Ammon's horn (tissue), 1 donor: ENCODE measurements at places on chromosomes 5 and 9.

DNA sequence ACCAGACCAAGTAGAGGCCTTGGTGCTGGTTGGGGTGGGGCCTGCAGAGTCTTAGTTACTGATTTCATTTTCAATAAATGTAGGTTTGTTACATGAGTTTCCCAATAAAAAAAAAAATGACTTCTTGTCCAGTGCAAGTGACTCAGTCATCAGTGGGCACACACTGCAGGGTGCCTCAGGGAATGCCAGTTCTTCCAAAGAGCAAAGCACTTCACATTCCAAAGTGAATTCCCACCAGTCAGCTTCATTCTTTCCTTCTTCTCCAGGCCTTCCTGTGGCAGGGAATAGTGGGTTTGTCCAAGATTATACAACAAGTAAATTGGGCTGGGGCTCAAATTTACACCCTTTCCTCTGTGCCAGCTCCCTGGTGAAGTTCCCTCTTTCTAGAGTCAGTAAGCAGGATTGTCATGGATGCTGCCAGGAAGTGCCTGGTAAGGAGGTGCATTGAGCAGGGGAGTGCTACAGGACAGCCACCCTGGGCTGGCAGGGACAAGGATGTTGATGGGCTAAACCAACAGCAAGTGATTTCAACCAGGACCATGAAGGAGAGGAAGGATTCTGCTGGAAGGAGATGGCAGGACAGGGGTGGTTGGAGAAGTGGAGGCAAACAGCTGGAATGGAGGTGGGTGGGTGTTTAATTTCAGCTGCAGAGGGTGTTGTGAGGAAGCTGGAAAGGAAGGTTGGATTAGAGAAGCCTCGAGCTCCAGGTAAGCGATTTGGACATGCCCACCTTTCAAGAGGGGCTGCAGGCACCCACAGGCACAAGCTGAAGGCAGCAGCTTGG lies 3.7 kb upstream of the B4GALT7 start:
- no peak for DNase-seq

GRCh38 chr5:124025306-124025845 lies 513.4 kb downstream of the CSNK1G3 start:
- DNase-seq = peak; percentile 40

GRCh38 chr5:103211576-103212561 lies 46.7 kb upstream of the MACIR start:
- no peak for DNase-seq

DNA sequence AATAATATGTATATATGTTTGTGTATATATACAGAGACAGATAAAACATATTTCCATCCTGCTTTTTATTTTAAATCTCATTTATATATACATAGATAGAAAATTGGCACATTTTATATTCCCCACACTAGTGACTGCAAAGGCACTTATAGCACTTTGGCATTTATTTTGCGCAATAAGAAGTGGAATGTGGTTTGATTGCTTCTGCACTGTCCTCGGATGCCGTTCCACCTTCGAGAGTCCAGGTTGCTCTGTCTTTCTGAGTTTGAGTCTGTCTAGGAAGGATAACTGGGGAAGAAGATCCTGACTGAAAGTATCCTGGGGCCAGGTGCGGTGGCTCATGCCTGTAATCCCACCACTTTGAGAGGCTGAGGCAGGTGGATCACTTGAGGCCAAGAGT lies 66.5 kb upstream of the ENTREP1 start:
- DNase-seq = no peak

DNA sequence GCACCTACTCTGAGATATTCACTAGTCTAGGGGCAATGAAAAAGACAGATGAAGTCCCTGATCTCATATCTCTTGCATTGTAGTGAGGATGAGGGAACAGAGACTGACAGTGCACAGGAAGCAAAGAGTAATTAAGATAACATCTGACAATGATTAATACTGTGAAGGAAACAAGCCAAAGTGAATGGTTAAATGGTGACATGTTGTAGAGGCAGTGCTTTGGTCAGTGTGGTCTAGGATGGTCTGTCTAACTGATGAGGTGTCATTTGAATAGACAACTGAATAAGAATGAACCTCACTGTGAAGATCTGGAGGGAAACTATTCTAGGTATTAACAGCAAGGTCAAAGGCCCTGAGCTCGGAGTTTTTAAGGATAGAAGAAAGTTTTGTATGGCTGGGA lies 333.3 kb upstream of the GRIA1 start:
- no peak for DNase-seq

DNA sequence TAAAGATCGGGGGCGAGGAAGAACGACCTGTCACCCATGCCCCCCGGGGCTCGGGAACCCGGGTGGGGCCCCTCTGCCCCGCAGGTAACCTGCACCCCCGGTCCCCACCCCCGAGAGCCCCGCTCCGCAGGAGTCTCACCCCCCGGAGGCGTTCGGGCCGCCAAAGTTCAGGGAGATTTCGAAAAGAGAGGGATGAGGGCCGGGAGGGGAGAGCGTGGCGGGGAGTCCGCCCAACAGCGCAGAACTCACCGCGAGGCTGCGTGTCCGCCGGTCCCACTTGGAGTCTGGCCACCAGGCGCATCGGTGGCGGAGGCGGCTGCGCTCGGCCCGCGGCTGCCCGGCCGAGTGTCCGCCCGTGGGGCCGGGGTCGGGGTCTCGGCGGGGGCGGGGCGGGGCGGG lies at the start of gene PHF19:
Gene PHF19, minus strand, starts transcription at position 347 of the 399 bp plus-strand sequence. CDS start 2,447 bp downstream, outside the sequence.
- DNase-seq = no peak

DNA sequence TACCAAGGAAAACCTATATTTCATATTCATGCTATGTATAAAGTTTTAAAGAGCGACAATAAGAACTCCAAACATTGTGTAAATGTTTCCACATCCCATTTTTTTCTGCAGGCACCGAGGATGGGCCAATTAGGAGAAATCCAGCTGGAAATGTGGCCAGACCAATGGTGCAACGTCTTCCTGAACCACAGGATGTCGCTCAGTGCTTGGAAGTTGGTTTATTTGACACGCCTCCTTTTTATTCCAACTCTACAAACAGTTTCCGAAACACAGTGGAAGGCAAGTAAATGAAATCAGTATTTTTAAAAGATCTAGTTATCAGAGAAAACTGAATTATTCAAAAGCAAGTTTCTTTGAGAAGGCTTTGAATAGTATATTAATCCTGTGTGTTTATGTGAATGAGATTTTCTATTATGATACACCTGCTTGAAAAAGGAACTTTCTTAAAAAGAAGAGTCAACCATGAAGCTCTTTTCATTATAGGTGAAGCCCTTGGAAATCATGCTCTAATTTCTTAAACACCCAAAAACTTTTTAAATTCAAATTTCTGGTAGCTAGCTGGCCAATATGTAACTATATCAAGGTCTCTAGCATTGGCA lies 9.1 kb downstream of the TYRP1 start:
- peak; percentile 66 for DNase-seq

- no peak for DNase-seq
These were observed 577.0 kb upstream of the DAB2 start for GRCh38 chr5:40001796-40002195.

DNA sequence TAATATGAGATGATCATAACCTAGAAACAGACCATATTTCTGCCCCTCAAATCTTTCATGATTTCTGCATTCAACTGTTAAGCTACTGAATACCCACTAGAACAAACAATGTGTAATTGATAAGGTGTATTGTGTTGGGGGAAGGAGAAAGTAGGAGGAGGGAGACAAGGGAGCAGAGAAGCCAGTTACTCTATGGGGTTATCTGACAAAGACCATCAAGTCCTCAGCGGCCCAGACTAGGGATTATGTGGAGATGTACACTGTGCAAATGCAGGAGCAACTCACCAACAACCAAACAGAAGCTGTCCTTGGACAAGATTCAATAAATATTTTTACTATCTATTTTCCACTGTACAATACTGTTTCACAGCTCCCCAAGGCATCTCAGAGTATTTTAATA lies 2.7 kb downstream of the NRG2 start:
- peak; percentile 29 for DNase-seq

DNA sequence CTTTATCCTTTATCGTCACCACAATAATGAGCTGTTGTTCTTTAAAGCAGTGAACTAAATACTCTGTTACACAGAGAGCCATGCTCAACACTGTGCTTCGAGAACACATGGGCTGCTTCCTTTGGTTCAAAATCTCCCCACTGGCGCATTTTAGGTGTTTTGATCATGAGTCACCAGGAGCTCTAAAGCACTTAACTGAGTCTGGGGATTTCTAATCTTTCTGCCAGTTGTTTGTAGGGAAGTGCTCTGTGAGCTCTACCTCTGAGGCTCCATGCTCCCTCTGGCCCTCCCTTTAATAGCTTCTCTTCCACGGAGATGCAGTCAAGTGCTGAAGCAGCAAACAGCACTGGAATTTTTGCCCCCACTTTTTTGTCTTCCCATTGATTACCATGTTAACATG lies 17.0 kb downstream of the ERAP2 start:
- no peak for DNase-seq

GRCh38 chr9:136734837-136735496 lies 7.8 kb downstream of the LCN10 start:
- DNase-seq = no peak

GRCh38 chr5:68646144-68646543 lies 430.6 kb downstream of the PIK3R1 start:
- no peak for DNase-seq

DNA sequence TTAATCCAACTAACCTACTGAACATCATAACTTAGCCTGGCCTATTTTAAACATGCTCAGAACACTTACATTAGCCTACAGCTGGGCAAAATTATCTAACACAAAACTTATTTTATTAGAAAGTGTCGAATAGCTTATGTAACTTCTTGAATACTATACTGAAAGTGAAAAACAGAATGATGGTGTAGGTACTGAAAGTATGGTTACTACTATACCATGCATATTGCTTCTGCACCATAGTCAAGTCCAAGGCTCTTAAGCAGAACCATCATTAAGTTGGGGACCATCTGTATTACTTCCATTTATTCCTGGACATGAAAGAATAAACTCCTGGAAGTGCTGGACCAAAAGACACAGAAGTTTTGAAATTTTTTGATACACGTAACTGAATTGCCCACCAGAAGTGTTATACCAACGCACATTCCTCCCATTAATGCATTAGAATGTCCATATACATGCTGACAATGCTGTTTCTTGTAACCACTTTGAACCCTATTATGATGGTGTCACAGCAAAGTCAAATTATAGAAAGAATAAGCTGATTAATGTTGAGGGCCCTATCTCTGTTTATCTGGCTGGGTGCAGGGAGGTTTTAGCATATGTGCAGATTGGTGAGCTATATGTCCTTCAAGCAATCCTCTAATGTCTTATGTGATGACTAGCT lies 375.7 kb downstream of the ACTL7B start:
- DNase-seq = no peak

DNA sequence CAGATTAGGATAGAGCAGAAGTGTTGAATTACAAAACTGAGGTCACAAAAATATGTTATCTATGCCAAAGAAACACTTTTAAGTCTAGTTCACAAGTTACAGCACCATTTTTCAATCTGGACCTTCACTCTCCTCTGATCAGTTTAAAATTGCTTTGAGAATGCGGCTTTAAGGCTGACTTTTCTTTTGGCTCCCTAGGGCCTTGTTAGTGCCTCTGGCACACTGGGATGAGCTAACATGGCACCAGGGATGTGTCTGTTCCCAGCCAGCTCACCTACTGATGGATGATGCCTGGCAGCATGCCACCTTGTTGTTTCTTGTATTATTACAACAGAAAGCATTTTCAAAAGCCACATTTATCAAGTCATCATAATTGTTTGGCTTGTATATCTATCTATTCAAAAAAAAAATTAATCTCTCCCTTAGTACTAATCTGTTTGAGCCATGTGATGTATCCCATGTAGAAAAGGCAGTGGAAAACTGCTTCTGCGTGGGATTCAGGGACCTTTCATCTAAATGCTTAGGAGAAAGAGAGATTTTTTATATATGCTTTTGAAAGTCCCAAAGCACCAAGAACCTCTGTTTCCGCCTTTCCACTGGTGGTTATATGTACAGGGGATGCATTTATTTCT lies 46.6 kb downstream of the ADAMTSL1 start:
- no peak for DNase-seq

GRCh38 chr5:1010181-1010510 lies 1.5 kb downstream of the NKD2 start:
- no peak for DNase-seq

DNA sequence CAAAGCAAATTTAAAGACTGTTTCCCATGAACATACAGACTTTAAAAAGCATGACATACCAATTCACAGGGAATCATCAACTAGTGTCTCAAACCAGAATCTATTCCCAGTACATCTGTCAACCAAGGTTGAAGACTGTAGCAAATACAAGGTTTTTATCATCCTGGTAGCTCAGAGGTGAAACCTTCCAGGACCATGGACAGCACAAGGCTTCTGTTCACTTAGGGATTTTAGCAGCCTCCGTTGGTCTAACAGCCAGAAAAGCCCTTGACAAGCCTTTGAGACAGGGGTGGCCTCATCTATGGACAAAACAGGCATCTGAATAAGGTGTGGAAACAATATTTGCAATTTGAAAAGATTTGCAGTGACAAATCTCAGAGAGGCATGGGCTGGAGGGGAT lies 119.0 kb downstream of the TRIM32 start:
- no peak for DNase-seq

- DNase-seq = peak; percentile 65
These were observed 31.5 kb downstream of the HRH2 start for GRCh38 chr5:175689147-175689991.

GRCh38 chr5:173663352-173664153 lies 47.1 kb upstream of the BOD1 start:
- DNase-seq = no peak

DNA sequence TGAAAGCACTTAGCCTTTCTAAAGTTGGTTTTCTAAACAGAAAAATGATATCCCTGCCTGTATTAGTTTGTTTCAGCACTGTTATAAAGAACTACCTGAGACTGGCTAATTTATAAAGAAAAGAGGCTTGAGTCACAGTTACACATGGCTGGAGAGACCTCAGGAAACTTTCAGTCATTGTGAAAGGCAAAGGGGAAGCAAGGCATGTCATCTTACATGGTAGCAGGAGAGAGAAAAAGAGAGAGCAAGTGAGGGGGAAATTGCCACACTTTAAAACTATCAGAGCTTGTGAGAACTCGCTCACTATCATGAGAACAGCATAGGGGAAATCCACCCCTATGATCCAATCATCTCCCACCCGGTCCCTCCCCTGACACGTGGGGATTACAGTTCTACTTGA lies 64.9 kb downstream of the FAM170A start:
- no peak for DNase-seq

DNA sequence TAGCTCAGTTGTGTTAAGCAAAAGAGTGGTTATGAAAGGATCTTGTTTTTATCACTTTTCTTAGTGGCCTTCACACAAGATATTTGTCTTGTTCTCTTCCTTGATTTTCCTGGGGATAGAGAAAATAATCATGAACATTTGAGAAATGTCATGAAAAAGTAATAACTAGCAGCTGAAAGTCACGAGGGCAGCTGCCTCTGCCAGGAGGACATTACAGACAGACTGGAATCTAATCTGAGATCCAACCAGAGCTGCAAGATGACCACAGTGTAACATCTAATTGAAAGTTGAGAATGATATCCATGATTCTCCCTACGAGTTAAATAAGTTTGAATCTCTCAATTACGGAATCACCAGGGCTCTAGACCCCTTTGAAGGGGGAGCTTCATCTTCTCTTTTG lies 274.9 kb downstream of the ARHGAP26 start:
- DNase-seq = no peak

DNA sequence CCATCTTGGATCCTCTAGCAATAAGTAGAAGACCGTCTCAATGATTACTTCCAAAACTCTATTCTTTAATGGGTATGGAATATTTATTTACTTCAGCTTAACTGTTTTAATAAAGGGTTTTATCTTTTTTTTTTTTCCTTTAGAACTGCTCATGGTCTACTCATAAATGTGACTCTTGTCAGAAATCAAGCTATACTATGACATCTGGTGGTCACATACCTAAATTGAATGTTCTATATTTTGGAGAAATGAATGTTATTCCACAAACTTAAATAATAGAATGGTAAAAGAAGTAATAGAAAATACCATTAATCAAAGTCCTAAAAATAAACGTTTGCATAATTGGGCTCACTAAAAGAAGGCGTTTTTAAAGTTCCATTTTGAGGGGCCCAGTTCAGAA lies 131.2 kb upstream of the PLCXD3 start:
- DNase-seq = no peak
